A549 treated with GW870086 at 1 μM for 4 hours (cell line): ENCODE measurements at places on chromosomes 11 and 22. TPM values are rescaled to one million over a fixed set of nuclear protein-coding genes. Genes with fewer than 3 reads are reported as not detected.

Gene MRGPRX4
- total RNA-seq, result not detected in 5 replicates

Gene PIK3IP1
- 0.74 to 1.2 TPM (median 0.82 TPM) in 5 replicates for total RNA-seq

Gene SPDYC
- total RNA-seq, result not detected in 5 replicates

Gene GDPD4
- not detected in 5 replicates for total RNA-seq
